ENCODE measurements at places on chromosomes 1 and 21. TPM values are rescaled to one million over a fixed set of nuclear protein-coding genes. Genes with fewer than 3 reads are reported as not detected.

The FLG gene
- total RNA-seq: not detected

The FCRL1 gene
- not detected for total RNA-seq

The FAM72D gene
- total RNA-seq: 2.2 TPM

The MUL1 gene
- total RNA-seq: 25.0 TPM

The IFNLR1 gene
- not detected for total RNA-seq

The MYOM3 gene
- under 0.01 TPM for total RNA-seq

The GPR37L1 gene
- total RNA-seq: not detected

The KCTD3 gene
- total RNA-seq: 59.2 TPM

The LRRC3 gene
- total RNA-seq: 1.2 TPM

The UMODL1 gene
- total RNA-seq: not detected

The IGSF21 gene
- not detected for total RNA-seq

The FMN2 gene
- total RNA-seq: 15.4 TPM

The OR2M5 gene
- total RNA-seq: not detected

The SLC45A1 gene
- 3.3 TPM for total RNA-seq

The USH2A gene
- not detected for total RNA-seq

The ANGPTL1 gene
- total RNA-seq: 1.6 TPM

The TAL1 gene
- not detected for total RNA-seq

The IFI16 gene
- total RNA-seq: 115 TPM

The C1orf105 gene
- total RNA-seq: not detected

The SPRR2B gene
- total RNA-seq: not detected

The FCRLB gene
- 5.5 TPM for total RNA-seq

The BMP8A gene
- total RNA-seq: not detected

The S100A16 gene
- 537 TPM for total RNA-seq

The HSD3B2 gene
- total RNA-seq: not detected

The MFAP2 gene
- 44.5 TPM for total RNA-seq

The KIRREL1 gene
- total RNA-seq: 107 TPM

The OR2G6 gene
- total RNA-seq: not detected

The NBPF20 gene
- 2.2 TPM for total RNA-seq

The S100A8 gene
- total RNA-seq: not detected

The RGSL1 gene
- not detected for total RNA-seq

The ADORA1 gene
- 0.59 TPM for total RNA-seq

The LRRIQ3 gene
- total RNA-seq: 0.39 TPM

The SLAMF7 gene
- total RNA-seq: not detected

The GBP5 gene
- not detected for total RNA-seq

The ENO1 gene
- total RNA-seq: 2,623 TPM

The SPRR3 gene
- not detected for total RNA-seq

The C1orf94 gene
- total RNA-seq: under 0.01 TPM

The NBPF26 gene
- total RNA-seq: 31.6 TPM

The HHAT gene
- 2.2 TPM for total RNA-seq

The NASP gene
- total RNA-seq: 39.3 TPM
